ENCODE measurements at places on chromosomes 3 and 15. TPM values are rescaled to one million over a fixed set of nuclear protein-coding genes. Genes with fewer than 3 reads are reported as not detected.
A peak's percentile ranks its signal among the peaks of the same experiment; 100 is the strongest.

The CHP1 gene
- total RNA-seq = 67.2 TPM

- no peak for DNase-seq
These were observed 311.1 kb upstream of the KCNH8 start for GRCh38 chr3:18837137-18837755.

The MUSTN1 gene
- not detected for total RNA-seq

DNA sequence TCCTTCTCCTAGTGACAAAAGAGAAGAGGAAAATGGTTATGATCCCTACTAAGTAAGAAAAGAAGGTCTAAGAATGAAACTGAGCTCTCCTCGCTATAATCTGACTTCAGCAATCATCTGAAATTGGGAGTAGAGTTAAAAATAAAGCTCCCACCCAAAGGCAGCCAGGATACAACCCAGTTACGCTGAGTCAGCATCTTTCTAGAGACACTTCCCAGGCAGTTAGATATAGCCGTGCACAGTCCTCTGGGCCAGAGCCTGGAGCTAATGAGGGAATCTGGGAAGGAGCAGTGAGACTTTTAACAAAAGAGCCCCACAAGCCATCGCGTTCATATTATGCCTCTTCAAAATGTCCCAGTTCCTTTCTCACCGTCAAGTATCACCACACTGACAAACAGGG, 39.1 kb upstream of the SETMAR start:
- DNase-seq = no peak

The ADAMTS9 gene
- 0.13 TPM for total RNA-seq

The RASGRP1 gene
- total RNA-seq = not detected

DNA sequence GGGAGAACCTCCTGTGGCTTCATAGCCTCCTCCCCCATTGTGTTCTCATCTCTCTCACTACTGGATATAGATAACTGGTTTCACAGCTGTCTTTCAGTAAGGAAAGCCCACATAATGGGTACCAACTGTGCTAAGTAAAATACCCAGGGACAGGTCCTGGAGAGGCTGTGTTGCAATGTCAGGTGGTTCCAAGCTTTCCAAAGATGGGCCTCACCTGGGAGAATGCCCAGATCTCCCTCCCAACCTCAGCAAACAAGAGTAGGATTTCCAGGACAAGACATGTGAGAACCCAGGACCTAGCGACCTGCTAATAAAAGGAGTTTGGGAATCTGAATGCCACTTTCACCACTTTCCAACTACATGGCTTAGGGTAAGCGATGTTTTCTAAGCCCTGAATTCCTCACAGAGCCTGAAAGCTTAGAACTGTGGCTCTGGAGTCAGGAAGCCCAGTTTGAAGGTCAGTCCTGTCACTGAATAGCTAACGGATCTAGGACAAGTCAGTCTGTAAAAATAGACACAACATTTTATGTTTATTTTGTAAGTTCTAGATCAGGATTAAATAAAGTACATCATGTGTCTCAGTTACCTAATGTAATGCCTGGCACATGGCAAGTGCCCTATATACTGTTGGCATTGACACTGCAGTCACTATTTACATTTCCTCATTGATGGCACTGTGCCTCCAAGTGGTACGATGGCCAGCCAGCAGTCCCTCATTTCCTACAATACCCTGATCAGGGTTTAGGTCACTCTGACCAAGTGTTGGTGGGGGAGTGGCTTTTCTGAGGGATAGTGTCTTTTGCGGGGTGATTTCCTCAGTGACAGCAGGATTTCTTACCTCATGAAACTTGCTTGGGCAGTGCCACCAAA, 11.9 kb downstream of the CERS3 start:
- no peak for DNase-seq

DNA sequence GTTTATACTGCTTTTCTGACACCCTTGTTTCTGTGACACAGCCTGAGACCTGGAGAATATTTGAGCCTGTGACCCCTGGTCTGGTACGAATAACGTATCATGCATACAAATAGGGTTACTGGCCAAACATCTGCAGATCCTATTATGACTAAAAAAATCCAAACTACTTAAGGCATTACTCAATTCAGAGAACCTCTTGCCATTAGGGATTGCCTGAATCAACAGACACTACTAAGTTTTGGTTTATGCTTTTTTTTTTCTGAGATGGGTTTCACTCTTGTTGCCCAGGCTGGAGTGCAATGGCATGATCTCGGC, 35.4 kb downstream of the OSBPL10 start:
- peak; percentile 62 for DNase-seq

The FRMD4B gene
- 5.6 TPM for total RNA-seq

The UPK1B gene
- total RNA-seq = not detected

The NUP210 gene
- not detected for total RNA-seq

DNA sequence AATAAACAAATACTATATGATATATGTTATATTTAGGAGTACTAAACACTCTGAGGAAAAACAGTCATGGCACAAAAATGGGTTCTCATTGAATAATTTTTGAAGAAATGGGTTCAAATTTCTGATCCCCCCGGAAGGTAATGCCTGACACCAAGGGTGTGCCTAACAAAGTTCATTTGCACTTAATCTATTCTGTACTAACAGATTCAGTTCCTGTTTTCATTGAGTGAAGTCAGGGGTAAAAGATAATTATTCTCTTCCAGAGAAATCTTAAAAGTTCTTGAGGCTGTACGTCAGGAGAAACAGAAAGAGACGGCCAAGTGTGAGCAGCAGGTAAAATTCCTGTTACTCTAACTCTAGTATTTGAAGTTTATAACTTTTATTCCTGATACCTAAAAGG, 34.5 kb upstream of the TMEM42 start:
- DNase-seq = no peak

DNA sequence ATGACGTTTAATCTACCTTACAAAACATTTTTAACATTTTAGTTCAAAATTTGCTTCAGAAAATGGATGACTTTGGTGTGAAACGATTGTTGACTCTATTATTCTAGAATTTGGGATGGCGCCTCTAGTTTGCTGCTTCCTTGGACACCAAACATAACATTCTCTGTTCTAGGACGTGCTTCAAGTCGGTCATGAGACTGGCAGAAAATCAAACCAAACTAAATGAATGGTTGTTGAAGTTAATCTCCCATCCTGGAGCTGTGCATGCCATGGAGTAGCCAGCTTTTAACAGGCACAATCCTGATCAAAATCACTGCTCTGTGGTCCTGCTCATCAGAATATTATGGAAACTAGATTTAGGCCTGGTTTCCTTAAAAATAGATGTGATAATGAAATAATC, 9.6 kb upstream of the LRRFIP2 start:
- DNase-seq = peak; percentile 40

- peak; percentile 70 for DNase-seq
These were observed 191.6 kb downstream of the GREM1 start for GRCh38 chr15:32909431-32909830.

DNA sequence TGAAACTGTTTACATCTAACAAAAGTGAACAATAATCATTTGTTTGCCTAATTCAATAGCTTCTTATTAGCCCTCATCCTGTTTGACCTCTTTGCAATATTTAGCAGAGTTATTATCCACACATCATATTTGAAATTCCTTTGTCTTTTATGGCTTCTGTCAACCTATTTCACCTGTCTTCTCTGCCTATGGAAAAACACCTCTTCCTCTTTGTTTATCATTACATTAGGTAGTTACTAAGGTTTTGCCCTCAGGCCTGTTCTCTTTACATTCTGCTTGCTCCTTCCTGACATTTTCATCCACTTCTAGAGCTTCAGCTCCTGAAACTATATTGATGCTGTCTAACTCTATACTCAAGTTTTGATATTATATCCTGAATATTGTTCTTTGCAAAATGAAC, 183.0 kb downstream of the SUCNR1 start:
- DNase-seq = no peak

The ZXDC gene
- 14.5 TPM for total RNA-seq

DNA sequence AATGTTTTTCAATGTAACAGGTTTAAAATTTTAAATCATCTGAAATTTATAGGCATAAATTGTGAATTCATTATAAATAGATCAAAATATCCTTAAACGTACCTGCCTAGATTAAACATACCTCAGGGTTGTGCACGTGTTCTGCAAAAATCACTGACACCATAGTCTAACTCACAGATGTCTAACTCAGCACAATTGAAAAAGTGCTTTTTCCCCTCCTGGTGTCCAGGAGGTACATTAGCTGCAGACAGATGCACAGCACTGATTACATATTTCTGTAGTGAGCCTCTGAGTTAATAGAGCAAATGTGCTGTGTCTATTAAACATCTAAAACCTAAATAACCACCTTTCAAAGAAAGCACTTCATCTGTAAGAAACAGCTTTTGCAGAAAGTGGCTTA, 10.7 kb downstream of the UQCC5 start:
- no peak for DNase-seq

- no peak for DNase-seq
These were observed 25.0 kb downstream of the CRYGS start for GRCh38 chr3:186519021-186519658.

GRCh38 chr3:122410639-122411038, 5.2 kb downstream of the WDR5B start:
- no peak for DNase-seq

DNA sequence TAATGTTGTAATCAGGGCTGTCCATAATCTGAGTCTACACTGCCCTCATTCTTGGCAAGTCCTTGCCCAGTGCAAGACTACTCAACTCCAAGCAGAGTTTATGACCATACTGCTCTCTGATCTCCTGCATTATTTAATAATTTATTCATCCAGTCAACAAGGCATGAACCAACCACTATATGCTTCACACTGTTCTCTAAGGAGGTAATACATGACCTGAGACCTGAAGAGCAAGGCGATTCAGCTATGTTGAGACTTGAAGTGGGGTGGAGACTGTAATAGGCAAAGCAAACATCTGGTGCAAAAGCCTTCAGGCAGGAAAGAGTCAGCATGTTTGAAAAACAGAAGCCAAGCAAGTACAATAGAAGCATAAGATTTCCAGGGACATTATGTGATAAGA, 1362.8 kb downstream of the ROBO2 start:
- DNase-seq = no peak

The SPINK8 gene
- total RNA-seq = not detected

DNA sequence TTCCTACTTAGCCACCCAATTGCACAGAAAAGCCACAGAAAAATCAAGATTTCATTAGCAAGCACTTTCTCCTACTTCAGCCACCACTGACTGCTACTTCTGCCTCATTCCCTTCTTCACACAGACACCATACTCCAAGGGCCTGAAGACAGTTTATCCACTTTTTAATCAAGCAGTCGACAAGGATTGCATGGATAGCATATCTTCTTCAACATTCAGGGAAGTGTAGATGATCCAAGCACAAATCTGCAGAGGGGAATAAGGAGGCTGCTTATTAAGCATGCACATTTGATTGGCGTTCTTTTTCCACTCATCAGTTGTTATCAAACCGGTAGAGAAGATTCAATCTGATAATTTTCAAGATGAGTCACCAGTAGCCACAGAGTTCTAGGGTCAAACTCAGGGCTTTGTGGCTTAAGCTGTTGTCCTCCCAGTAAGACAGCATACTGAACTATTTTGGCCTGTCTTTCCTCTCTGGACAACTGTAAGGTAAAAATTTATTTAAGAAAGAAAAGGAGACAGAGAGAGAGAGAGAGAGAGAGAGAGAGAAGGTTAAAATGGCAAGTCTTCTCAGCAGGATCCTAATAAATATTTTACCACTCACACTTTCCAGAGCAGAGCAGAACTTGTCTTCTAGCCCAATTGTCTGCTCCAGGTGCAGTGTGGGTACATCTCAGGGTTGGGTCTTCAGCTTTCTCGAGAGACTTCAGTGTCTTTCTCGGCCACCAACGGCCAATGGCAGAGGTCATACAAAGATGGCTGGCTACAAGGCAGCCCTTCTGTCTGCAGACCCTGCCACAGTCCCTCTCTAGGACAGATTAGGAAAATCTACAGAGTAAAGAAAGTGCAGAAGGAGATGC, 80.6 kb upstream of the BHLHE40 start:
- DNase-seq = peak; percentile 64

The DLL4 gene
- 0.17 TPM for total RNA-seq

DNA sequence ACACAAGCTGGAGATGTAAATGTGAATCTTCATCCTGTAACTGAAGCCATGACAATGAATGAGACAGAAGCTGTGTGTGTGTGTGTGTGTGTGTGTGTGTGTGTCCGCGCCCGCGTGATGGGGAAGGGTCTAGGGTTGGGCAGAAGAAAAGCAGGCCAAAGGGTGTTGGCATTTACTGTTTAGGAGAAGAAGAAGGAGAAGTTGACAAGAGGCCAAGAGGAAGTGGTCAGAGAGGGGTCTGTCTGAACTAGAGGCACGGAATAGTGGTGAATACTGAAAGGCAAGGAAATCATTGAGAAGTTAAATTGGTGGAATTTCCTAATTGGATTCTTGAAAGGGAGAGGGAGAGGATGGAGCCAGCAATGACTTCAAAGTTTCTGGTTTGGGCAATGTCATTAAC, 5.6 kb upstream of the NCEH1 start:
- DNase-seq = no peak

The POC1A gene
- total RNA-seq = 19.1 TPM

- DNase-seq = peak; percentile 37
These were observed 26.9 kb upstream of the ZNF280D start for GRCh38 chr15:56760186-56760585.

The CERS3 gene
- not detected for total RNA-seq

The PLAAT1 gene
- total RNA-seq = not detected

The ZNF80 gene
- total RNA-seq = 0.06 TPM

DNA sequence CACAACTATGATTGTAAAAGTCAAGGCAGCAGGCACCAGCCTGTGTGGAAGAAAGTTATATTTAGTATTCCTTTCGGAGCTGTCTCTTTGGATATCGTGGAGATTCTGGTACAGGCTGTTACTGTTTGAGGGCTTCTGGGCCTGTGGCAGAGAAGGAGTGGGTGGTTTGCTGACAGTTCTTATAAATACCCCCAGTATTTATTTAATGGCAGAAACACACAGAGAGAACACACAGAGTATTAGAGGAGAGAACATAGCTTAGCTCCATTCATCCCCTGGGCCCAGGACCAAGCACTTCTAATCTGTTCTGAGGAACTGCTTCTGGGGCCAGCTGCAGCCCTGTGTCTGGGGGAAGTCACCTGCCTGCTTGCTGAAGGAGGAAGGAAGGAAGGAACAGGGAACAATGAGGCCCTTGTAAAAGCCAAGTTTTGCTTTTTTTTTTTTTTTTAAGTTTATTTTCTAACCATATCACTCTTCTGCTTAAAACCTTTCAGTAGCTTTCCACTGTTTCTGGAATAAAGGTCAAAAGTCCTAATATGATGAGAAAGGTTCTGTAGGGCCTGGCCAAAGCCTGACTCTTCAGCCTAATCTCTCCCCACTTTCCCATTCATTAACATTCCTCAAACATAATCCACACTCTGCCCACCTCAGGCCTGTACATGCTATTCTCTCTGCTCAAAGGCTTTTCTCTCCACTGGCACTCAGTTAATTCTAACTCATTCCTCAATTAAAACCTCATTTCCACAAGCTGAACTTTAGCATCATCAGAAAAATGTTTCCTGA, 11.8 kb upstream of the PP2D1 start:
- no peak for DNase-seq

DNA sequence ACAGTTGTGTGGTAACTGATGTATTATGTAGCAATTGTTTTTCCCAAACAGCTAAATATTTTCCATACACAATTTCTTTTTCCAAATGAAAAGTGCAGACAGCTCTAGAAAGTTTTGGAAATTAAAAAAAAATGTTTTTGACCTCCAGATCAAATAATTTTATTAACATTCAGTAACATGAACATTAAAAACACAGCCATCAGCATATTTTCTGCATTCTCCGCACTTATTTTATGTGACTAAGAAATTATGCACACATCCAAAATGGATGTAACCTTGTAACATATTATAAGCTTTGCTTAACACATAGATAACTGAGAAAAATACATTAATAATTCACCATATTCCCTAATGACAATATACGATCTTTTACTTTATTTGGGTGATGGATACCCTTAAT, 224.6 kb downstream of the VGLL3 start:
- no peak for DNase-seq
